ENCODE measurements at places on chromosomes 5 and 9.

DNA sequence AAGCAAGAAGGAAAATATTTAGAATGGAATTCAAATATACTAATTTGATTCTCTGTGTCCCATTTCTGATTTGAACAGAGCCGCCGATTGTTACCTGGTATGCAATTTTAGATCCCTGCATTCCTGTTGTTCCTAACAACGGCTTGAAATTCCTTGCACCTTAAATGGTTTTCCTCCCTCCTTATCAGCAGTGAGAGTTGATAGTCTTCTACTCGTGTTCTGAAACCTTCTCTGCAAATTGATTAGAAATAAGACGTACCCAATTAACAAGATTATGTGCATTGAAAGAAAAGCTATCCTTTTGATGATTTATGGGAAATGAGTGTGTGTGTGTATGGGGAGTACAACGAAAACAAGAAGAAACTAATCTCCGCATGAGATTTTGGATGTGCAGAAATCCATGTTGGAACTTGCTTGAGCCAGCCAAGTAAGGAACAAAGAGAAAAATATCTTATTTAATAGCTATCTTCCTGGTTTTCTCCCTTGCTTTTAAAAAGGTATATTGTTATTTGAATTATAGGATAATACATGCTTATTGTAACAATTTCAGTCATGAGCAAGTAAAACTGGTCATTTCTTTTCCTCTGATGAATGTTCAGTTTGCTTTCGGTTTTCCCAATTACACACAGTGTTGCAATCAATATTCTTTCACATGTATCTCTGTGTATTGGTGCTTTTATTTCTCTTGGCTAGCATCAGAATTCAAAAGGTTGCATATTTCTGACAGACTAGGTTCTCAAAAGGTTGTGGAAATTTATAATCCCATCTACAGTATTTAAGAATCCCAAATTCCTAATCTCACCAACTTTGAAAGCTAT, 211.1 kb upstream of the ACTBL2 start:
- DNase-seq = no peak

GRCh38 chr5:102809033-102809432, 53.9 kb downstream of the PAM start:
- no peak for DNase-seq

GRCh38 chr9:16268067-16268881, 602.2 kb downstream of the BNC2 start:
- no peak for DNase-seq

- no peak for DNase-seq
Observed at GRCh38 chr5:141363952-141364660, at the start of gene PCDHGA5. PCDHGA5 (plus strand) TSS chr5:141364162; CDS start chr5:141364331, 169 bp downstream.

DNA sequence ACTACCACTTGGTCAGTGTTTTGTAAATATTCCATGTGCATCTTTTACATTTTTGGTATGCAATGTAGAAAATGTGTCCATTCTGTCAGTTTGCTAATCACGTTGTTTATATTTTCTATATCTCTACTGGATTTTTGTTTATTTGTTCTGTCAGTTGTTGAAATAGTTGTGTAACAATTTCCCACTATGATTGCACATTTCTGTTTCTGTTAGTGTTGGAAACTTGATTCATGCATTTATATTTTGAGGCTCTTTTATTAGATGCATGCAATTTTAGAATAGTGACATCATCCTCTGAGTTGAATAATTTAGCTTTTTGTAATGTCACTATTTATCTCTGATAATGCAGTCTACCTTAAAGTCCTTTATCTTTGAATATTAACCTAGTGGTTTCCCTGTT, 25.8 kb upstream of the LECT2 start:
- no peak for DNase-seq

- no peak for DNase-seq
Observed at GRCh38 chr9:122779181-122779580, 9.6 kb upstream of the OR5C1 start.

DNA sequence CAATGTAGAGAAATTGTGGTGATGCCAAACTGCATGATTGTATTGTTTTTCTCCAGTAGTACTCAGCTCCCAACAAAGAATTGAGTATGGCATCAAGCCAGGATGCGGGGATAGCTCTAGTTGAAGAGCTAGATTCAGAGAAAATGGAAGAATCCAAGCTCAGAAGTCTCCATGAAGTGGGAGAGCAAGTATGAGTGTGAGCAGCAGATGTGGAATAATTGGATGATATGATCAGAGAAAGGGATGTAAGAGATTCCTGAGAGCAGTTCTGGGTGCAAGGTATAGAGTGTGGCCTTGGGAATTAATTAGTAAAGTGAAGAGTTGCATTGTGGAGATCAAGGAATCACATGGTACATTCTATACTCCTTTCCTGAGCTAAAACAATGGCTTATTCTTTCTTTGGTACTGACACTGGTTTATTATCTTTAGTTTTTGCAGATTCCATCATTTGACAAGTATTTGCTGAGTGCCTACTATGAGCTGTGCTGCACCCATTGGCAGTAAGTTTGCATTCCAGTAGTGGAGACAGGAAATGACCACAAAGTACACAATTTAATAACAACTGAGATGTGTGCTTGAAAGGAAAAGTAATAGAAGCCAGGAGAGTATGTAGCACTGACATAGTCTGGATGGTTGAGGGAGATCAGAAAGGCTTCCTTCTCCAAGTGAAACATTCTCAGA, 177.1 kb downstream of the CPLANE1 start:
- no peak for DNase-seq

GRCh38 chr9:6080154-6080716, 64.8 kb upstream of the RANBP6 start:
- DNase-seq = peak; percentile 88

- DNase-seq = no peak
Observed at GRCh38 chr5:179862296-179862695, 3.7 kb upstream of the MRNIP start.

GRCh38 chr9:127087411-127087810, 35.0 kb downstream of the ANGPTL2 start:
- DNase-seq = peak; percentile 43

DNA sequence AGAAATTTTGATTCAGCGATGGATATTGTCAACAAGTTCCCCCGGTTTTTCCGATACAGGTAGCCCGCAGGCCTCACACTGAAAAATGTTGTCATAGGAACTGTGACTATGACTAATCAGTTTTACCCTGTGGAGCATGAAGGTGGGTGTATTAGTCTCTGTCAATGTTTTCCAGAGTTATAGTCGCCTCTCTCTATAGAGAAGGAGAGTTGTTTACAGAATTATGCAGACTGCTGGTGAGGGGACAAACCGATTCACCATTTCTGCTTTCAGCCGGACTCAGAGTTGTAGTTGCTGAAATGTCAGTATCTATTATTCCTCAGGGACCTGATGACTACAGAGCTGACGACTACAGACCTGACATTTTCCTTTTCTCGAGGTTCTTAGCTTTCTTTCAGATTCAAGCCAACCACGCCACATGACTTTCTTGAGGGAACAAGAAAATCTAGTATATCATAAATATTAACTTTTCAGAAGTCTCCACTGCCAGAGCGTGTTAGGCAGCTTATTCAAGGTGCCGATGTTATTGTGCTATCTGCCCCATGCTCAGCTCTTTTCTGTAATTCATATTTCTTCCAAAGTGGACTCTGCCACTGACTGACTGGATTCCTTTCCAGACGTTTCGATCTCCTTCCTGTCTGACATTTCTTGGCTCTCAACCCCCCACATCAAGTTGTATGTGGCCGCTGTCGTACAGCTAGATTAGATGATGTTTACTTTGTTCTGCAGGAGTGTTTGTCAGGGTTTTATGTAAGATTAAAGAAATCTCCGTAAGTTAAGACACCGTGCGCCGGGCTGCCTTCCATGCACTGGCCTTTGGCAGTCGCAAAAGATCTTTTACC, 178.1 kb downstream of the FGF1 start:
- DNase-seq = no peak

- no peak for DNase-seq
Observed at GRCh38 chr5:77172713-77173328, 37.7 kb upstream of the PDE8B start.

DNA sequence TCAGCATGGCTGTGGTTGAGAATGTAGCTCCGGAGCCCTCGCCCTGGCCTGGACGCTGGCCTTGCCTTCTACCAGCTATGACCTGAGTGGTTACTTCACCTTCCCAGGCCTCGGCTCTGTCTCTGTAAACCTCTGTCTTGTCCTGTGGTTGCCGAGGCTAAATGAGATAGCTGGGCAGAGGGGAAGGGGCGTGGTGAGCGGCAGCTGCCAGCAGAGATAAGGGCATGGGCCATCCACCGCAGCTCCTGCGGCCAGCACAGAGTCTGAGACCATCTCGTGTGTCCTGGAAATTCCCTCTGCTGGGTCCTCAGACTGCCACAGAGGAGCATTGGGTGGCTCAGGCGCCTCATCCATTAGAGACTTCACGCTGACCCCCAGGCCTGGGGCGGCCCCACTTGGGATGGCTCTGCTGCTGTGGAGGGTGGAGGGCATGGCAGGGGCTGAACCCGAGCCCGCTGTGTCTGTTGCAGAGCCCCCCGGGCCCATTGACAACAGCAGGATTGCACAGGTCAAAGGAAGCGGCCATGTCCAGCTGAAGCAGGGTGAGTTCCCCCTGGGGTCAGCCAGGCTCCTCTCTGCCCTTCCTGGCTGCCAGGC, 43.9 kb downstream of the USP20 start:
- DNase-seq = no peak

- no peak for DNase-seq
Observed at GRCh38 chr5:133818031-133818431, 150.4 kb downstream of the C5orf15 start.

GRCh38 chr9:88663771-88664419, 128.9 kb downstream of the NXNL2 start:
- no peak for DNase-seq

- no peak for DNase-seq
Observed at GRCh38 chr9:110623462-110624025, 44.0 kb upstream of the SVEP1 start.
